ENCODE measurements at places on chromosomes 2 and 18. TPM values are rescaled to one million over a fixed set of nuclear protein-coding genes. Genes with fewer than 3 reads are reported as not detected.

DNA sequence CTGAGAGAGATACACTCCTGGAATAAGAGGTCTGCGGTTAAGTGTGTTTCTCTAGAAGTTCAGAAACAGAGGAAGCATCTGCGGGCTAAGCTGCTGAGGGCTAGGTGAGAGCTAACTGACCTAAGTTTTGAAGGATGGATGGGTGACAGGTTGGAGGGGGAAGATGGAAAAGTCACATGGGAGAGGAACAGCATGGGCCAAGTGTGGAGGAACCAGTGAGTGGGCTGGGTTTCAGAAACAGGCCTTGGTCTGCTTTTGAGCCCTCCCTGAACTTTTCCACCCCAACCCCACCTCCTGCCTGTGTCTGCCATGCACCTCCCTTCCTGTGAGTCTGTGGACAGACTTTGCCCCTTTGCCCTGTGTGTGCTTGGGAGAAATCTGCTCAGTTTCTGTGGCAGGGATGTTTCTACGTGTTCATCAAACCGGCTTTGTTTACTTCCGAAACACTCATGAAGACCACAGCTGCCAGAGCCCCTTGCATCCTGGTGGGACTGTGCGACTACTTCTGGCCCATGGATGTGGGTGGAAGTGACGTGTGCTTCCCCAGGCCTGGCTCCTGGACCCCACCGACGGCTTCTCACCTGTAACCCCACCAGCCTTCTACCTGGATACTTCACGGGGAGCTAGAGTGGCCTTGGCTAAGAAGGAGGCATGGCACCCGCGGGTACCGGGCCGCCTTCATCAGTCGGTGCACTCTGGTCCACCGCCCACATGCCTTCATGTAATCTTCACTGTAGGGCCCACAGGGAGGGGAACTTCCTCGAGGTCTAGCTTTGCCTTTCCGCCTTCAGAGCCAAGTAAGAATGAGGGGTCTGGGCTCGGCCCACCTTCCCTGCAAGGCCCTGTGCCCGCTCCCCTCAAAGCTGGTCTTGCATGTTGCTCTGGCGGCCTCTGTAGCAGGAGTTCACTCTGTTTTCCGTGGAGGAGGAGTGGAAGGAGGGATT is 1.4 kb upstream of the HPCAL1 start:
- no peak for DNase-seq

DNA sequence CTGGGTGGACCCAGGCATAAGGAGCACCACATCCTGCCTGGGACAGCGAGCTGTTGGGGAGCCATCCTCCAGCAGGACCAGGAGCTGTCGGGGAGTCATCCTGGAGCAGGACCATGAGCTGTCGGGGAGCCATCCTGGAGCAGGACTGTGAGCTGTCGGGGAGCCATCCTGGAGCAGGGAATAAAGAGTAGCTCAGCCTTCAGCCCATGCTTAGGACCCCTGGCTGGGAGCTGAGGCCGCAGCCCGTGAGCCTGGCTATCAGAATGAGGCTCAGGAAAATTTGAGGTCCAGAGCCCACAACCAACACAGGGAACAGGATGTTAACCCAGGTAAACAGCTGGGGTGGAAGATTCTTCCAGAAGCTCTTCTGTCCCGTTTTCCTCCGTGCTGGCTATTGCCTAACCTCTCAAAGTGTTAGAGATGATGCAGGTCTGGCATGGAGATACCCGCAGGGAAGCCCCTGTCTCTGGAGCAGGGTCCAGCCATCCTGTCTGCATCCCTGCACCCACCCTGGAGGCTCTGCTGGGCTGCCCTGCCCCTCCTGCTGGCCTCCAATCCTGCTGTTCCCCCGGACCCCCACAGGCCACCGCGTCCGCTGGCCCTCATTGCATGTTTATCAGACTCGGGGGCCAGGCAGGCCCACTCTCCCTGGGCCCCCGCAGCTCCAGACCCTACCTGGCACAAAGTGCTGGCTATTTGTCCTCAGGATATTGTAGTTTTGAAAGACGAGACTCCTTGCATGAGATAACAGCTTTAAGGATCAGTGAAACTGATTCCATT is 243.5 kb upstream of the MYT1L start:
- no peak for DNase-seq

DNA sequence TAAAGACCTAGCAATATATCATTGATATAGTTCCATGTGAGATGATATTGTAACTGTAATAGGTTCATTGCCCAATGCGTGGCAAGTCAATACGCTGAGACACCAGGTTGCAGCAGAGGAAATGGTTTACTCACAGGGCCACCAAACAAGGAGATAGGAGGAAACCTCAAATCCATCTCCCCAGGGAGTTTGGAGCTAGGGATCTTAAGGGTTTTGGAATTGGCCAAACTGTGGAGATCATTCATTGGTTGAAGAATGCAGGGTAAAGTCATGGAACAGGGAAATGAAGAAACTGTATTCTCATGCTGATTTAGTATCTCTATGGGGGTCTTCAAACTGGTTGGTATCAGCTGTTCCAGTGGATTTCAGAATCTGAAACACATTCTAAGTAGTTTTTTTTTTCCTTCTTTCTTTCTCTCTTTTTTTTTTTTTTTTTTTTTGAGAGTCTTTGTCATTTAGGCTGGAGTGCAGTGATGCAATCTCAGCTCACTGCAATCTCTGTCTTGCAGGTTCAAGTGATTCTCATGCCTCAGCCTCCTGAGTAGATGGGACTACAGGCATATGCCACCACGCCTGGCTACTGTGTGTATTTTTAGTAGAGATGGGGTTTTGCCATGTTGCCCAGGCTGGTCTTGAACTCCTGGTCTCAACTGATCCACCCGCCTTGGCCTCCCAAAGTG is 30.7 kb upstream of the PPM1B start:
- no peak for DNase-seq

MAPRE3 gene
- total RNA-seq, result 7.4 TPM

IL1R2 gene
- not detected for total RNA-seq

GRCh38 chr2:219172231-219173154 is 2.7 kb upstream of the SLC23A3 start:
- DNase-seq, result no peak

CAPN13 gene
- total RNA-seq, result not detected

CD226 gene
- under 0.01 TPM for total RNA-seq

GRCh38 chr18:11392292-11392691 is 217.1 kb upstream of the SLC35G4 start:
- DNase-seq, result no peak

KIF1A gene
- 1.2 TPM for total RNA-seq

GRCh38 chr2:138298120-138298814 is 203.3 kb upstream of the SPOPL start:
- DNase-seq, result no peak

- DNase-seq, result no peak
Observed at GRCh38 chr18:61546590-61546989, 213.4 kb downstream of the CDH20 start.

DNA sequence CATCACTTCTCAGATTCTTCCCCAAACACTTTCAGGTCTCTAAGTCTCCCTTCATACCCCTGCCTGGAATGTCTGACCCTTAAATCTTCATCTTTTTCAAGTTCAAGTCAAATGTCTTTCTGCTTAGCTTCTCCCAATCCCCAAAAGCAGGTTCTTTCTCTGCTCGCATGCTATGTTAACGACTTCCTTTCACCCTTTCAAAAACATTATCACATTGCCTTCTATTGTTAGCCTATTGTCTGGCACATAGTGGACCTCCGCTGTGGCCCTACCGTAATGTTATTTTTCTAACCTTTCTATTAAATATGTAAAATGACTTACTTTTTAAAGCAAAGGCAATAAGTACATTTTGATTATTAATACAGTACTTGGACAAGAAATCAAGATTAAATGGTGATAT is 2.2 kb downstream of the CDKL4 start:
- DNase-seq, result no peak

TGFA gene
- 0.93 TPM for total RNA-seq

- no peak for DNase-seq
Observed at GRCh38 chr2:189104934-189105333, 74.6 kb downstream of the COL5A2 start.

FRZB gene
- not detected for total RNA-seq

DNA sequence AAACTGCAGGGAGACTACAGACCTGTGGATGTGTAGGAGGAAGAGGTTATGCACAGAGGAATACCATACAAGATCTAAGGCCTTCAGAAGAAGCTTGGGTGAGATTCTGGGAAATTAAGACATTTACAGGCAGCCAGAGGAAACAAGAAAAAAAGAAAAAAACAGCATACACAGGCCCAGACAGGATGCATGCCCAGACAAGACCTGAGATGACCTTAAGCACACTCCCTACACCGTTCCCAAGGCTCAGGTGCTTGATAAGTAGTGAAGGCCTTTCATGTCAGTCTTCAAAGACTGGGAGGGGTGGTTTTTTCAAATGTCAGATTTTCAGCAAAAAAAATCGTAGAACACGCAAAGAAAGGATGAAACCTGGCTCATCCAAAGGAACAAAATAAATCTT is 83.0 kb downstream of the CCDC138 start:
- DNase-seq, result no peak

TLX2 gene
- not detected for total RNA-seq

PASK gene
- total RNA-seq, result 8.1 TPM

DYTN gene
- total RNA-seq, result not detected

- no peak for DNase-seq
Observed at GRCh38 chr2:12415536-12415935, 301.2 kb upstream of the TRIB2 start.

Data from glomerular endothelial cell (primary cell).